ENCODE measurements at places on chromosomes 2 and 18. TPM values are rescaled to one million over a fixed set of nuclear protein-coding genes. Genes with fewer than 3 reads are reported as not detected.

CHST9 gene
- not detected for total RNA-seq

AQP12A gene
- total RNA-seq = not detected

ATP6V1C2 gene
- total RNA-seq = 2.6 TPM

TEX44 gene
- not detected for total RNA-seq

GALNT13 gene
- 2.1 TPM for total RNA-seq

TMEFF2 gene
- total RNA-seq = not detected

SPEG gene
- total RNA-seq = 0.49 TPM

ARHGAP25 gene
- total RNA-seq = 13.9 TPM

MAP2 gene
- total RNA-seq = 5.1 TPM

COLEC12 gene
- 75.1 TPM for total RNA-seq

RAB6C gene
- total RNA-seq = not detected

NT5DC4 gene
- total RNA-seq = not detected

ANKRD30BL gene
- total RNA-seq = not detected

MFSD2B gene
- not detected for total RNA-seq

IL18RAP gene
- 2.0 TPM for total RNA-seq

AFTPH gene
- total RNA-seq = 39.2 TPM

RNF144A gene
- 45.8 TPM for total RNA-seq

TNFAIP6 gene
- total RNA-seq = 5.9 TPM

NEDD4L gene
- total RNA-seq = 54.1 TPM

RESP18 gene
- not detected for total RNA-seq

GPC1 gene
- total RNA-seq = 34.1 TPM

ZNF396 gene
- 2.7 TPM for total RNA-seq

IL36B gene
- not detected for total RNA-seq

GPR75 gene
- total RNA-seq = 2.3 TPM

PRKCE gene
- 19.6 TPM for total RNA-seq

RUFY4 gene
- 0.85 TPM for total RNA-seq

CKAP2L gene
- total RNA-seq = 1.5 TPM
